Activated CD4-positive, alpha-beta T cell treated with anti-CD3 and anti-CD28 coated beads, Interleukin-2, amount 50 U/mL, for 4 hours (primary cell): ENCODE measurements at places on chromosomes 5 and 9.

DNA sequence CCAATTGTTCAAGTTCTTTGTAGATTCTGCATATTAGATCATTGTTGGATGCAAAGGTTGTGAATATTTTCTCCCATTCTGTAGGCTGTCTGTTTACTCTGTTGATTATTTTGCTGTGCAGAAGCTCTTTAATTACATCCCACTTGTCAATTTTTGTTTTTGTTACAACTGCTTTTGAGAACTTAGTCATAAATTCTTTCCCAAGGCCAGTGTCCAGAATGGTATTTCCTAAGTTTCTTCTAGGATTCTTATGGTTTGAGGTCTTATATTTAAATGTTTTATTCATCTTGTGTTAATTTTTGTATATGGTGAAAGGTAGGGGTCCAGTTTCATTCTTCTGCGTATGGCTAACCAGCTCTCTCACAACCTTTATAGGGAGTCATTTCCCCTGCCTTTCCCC is 116.5 kb downstream of the CPLANE1 start:
- no peak for DNase-seq

GRCh38 chr5:6950250-6950649 is 237.0 kb downstream of the TENT4A start:
- DNase-seq: no peak

GRCh38 chr9:1878811-1879210 is 136.3 kb upstream of the SMARCA2 start:
- no peak for DNase-seq

DNA sequence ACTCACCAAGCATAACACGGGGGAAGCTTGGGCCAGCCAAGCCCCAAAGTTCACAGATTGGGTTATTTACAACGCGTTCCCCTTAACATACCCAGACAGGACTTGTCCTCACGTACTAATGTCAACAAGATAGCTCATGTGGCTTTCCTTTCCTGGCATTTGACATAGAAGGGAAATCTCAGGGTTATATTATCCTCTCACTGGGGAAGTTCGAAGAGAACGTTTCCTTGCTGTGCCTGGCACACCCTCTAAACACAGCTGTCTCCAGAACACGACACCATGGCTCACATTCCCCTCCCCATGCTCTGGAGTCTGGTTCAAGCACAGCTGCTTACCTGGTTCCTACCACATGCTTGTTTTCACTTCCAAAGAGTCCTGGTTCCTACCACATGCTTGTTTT is 46.8 kb upstream of the OTULINL start:
- no peak for DNase-seq

GRCh38 chr9:97903177-97903576 is 19.1 kb downstream of the TRMO start:
- DNase-seq: no peak

GRCh38 chr5:21806943-21807342 is 1046.2 kb downstream of the CDH12 start:
- no peak for DNase-seq

DNA sequence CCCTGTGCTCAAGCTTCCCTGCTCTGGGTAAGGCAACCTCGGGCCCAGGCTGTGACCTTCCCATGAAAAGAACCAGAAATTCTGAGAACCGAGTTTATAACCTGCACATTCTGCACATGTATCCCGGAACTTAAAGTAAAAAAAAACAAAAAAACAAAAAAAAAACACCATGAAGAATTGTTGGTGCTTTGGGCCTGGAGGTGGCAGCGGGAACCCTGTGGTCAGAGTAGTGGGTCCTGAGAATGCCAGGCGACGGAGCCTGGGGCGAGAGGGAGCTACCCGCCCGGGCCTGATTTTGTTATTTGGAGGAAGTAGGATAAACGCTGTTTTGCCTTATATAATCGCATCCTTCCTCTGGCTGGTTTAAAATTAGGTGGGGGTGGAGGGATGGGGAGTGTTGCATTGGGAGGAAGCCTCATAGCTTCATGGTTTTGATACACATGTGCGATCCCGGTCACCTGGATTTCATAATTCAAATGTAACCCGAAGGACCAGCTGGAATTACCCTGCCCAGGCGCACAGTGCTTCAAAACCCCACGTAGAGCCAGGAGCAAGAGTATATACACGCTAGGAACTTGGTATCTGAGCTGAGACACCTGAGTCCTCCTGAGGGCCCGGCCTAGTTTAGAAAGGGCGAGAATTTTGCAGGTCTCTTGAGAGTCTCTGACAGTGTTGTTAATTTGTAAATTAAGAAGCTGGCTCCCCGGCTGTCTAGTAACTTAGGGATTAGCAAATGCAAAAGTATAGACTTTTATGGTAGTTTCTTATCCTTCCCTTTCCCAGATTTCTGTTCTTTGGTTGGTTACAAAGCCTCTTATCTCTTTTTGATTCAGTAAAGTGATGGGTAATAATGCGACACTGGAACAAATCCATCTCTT is 2.8 kb downstream of the MSX2 start:
- DNase-seq: no peak

- DNase-seq: no peak
Observed at GRCh38 chr5:128973244-128973643, 8.0 kb downstream of the SLC27A6 start.

- DNase-seq: no peak
Observed at GRCh38 chr5:133202066-133202665, 150.4 kb downstream of the HSPA4 start.

DNA sequence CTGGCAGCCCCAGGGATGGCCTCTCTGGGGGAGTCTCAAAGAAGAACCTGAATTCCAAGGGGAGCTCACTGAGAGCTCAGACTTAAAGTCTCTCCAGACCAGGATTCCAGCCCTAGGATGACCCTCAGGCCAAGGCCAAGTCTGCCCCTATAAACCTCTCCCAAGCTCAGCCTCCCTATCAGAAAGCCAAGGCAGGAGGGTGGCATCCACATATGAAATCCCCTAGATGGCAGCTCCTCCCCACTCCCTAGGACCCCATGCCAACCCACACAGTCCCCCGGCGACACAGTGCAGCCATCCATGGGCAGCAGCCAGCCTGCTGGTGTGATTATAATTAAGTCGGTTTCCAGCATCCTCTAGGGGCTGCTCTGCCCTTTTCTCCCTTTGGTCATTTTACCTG is 269.9 kb downstream of the CDK5RAP2 start:
- DNase-seq: no peak

DNA sequence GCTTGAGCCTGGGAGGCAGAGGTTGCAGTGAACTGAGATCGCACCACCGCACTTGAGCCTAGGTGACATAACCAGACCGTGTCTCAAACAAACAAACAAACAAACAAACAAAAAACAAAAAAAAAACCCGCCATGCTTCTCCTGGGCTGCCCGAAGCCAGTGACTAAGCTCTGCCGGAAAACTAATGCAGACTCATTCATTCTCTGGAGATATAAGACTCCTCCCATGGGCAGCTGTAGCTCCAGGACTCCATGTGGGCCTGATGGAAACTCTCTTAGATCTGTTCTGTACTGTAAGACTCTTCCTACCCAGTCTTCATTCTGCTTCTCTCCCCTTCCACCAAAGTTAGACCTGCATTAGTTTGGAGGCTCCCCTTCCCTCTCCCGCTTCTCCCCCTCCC is 11.1 kb downstream of the GLDC start:
- DNase-seq: no peak

DNA sequence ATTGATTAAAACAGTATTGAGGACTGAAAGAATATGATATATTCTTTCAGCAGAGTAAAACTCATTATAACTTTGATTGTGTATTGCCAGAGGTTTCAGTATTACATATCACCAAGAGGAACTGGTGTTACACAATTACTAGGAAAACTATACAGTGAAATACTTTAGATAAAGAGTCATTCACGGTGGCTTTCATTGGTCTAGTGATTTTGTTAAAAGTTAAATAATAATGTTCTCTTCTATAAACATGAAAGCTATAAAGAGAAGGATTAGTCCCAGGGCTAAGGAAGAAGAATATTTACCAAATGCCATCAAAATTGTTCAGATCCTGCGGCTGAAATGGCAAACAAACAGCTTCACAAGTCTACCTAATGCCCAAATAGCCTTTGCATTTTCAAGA is 306.2 kb downstream of the SEMA5A start:
- no peak for DNase-seq

- no peak for DNase-seq
Observed at GRCh38 chr5:160978944-160979343, 126.9 kb upstream of the ATP10B start.

GRCh38 chr5:89968958-89969381 is 440.6 kb downstream of the CETN3 start:
- no peak for DNase-seq

DNA sequence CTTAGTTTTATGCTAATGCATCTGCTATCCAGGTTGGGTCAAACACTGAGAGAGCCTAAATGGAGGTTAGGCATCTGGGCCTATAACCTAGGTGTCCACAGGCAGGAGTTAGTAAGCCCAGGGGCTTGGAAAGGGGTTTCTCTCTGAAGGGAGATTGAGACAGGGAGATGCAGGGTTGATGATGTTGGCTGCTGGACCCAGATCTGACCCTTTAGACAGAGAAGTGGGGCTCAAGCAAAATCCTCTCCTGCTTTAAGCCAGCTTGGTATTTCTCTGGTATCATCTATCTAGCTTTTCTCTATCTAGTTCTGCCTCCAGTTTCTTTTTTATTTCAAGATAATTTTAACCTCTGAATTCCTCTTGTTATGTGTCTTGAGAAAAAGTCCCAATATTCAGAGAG is 18.3 kb upstream of the ANKRD55 start:
- DNase-seq: no peak

- DNase-seq: no peak
Observed at GRCh38 chr9:115275753-115276152, 157.8 kb upstream of the TNC start.
